ENCODE measurements at places on chromosomes 12 and 14.

GRCh38 chr14:76917158-76917596 is 91.0 kb downstream of the LRRC74A start:
- DNase-seq: no peak

GRCh38 chr14:100295376-100296105 is 10.7 kb downstream of the SLC25A29 start:
- DNase-seq: no peak

GRCh38 chr12:67457778-67458665 is 188.9 kb downstream of the CAND1 start:
- DNase-seq: no peak

DNA sequence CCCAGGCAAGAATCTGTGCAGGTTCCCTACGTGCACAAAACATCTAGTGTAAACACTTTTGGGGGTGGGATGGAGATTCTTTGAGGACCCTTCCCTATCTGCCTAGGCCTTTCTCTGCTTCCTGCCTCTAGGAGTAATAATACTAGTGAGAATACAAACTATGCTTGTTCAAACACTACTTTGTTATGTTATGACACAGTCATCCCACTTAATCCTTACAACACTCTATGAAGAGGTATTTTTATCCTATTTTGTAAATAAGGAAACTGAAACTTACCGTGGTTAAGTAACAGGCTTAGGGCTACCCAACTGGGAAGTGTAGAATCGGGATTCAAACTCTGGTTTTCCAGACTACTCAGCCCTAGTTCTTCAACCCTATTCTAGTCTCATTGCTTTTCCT is 96.5 kb downstream of the KCNA5 start:
- DNase-seq: no peak

DNA sequence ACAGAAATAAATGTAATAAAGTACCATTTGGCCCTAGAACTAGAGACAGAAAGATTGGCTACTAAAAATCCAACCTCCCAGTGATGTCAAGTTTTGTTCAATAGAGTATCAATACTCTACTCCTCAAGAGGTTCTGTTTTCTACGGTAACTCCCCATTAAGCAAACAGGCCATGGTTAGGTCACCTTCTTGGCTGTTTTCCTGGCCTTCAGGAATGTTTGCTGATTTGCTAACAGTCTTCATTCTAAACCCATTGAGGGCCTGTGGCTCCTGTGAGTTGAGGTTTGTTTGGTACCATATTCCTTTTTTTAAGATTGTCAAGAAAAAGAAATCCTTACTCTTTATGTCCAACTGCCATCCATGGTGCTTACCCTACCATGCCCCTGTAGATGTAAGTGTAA is 1022.0 kb upstream of the TMEM132C start:
- no peak for DNase-seq

All from activated gamma-delta T cell treated with Interleukin-2 at 50 U/mL for 16 hours (primary cell).